ENCODE measurements at places on chromosomes 4 and X.

- ATAC-seq = no peak
Measured at GRCh38 chr4:16582036-16582435, 316.4 kb downstream of the LDB2 start.

DNA sequence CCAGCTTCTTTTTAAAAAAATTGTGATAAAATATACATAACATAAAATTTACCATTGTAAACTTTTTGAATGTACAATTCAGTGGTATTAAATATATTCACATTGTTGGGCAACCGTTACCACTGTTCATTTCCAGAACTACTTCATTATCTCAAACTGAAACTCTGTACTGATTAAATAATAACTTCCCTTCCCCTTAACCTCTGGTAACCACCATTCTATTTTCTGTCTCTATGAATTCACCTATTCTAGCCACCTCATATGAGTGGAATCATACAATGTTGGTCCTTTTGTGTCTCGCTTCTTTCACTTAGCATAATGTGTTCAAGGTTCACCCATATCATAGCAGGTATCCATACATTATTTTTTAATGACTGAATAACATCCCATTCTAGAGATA is 8.3 kb downstream of the GPR50 start:
- no peak for ATAC-seq

DNA sequence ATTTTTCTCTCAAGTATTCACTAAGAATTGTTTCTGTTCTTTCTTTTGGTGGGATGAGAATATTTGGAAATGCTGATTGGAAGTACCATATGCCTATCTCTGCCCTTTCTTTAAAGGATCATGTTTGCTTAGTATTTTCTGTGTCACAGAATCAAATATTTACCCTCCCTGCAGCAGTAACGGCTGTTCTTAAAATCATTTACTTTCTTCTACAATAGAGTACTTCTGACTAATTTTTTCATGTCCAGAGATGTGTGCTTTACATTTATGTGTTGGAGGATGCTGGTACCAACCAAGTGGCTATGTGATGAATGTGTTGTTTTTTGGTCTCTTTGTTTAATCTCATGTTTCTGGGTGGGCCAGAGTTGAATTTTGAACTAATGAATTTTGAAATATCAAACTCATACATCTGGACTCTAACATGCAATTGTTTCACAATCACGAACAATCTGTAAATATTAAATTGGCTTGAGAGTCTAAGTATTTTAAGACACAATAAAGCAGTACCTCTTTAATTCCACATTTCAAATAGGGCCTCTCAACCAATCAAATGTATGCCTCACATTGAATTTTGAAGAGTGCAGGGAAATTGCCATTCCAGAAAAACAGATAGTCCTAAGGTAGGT is 59.4 kb upstream of the ARSJ start:
- no peak for ATAC-seq

DNA sequence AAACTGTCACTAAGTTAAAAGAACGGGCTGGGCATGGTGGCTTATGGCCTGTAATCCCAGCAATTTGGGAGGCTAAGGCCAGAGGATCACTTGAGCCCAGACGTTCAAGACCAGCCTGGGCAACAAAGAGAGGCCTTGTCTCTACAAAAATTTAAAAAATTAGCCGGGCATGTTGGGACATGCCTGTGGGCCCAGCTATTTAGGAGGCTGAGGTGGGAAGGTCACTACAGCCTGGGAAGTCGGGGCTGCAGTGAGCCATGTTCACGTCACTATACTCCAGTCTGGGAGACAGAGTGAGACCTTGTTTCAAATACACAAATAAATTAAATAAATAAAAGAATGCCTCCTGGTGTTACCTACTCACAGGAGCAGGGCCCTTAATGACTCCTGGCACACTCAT is 69.5 kb downstream of the APBB2 start:
- no peak for ATAC-seq

- peak; percentile 67 for ATAC-seq
Measured at GRCh38 chrX:153708415-153708814, 15.8 kb downstream of the BCAP31 start.

- peak; percentile 62 for ATAC-seq
Measured at GRCh38 chr4:81508411-81509185, 36.9 kb upstream of the RASGEF1B start.

GRCh38 chrX:13263560-13264251 is 56.1 kb downstream of the ATXN3L start:
- peak; percentile 38 for ATAC-seq

Measured in activated T-helper 17 cell treated with anti-CD3 and anti-CD28 coated beads, Interleukin-2, amount 50 U/mL, for 72 hours (primary cell).